NCI-H1694 (cell line): ENCODE measurements at places on chromosomes 1 and 21.

DNA sequence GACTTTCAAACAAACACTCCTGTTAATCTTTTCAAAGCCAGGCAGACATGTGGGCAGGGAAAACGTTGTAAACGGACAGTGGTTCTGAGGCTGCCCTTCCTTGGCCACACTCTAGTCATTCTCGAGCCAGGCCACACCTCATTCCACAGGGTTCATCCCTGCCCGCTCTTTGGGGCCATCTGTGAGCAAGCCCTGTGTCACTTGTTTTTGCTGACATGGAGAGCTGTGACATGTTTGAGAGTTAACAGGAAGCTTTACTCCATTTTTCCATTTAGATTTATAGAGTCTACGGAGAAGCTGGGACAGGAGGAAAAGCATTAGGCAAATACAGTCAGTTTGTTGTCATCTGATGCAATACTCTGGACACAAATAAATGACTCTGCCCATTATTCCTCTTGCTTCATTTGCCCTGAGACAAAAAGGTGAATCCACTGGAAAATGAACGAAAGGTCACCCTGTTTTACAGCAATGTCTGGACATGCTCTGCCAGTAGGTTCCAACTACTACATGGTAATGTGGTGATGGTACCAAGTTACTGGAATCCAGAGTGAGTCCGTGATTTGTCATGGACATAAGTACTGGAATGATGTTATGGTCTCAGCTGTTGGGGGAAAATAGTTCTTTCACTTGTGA is 126.9 kb downstream of the CLIC6 start:
- DNase-seq, result no peak

GRCh38 chr1:62977366-62977765 is 193.4 kb downstream of the ATG4C start:
- DNase-seq, result no peak

GRCh38 chr1:13823126-13823880 is 123.3 kb downstream of the PRDM2 start:
- no peak for DNase-seq

DNA sequence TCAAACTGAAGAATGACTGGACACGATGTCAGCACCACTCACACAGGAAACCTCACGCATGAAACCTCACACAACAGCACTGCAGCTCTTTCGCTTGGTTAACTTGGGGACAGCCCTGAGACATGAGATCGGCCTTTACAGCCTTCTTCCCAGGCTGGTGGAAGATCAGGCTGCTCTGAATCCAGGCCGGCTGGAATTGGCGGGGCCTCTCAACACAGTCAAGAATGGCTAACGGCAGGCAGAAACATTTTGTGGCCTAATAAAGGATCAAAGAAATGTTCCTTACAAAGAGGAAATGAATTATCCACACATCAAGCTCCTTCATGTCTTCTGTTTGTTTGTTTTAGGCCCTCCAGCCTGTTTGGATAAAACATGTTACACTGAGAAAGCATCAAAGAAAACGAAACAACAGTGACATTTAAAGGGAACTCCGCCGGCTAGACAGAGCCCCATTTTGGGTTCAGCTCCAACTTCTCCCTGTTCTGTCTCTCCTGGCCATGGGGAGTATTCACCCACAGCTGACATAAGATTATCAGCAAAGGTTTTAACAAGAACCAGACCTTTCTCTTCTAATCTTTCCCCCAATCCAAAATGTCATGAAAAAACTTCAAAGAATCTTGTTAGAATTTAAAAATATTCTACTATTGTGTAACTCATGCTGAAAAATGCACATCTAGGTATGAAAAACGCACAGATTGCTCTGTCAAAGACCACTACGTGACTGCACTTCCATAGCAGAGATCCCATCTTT is 131.2 kb downstream of the SLC45A1 start:
- no peak for DNase-seq

GRCh38 chr21:42475036-42475435 is 21.0 kb downstream of the RSPH1 start:
- no peak for DNase-seq

- no peak for DNase-seq
These were observed 303.6 kb upstream of the FAM78B start for GRCh38 chr1:166470441-166470840.

DNA sequence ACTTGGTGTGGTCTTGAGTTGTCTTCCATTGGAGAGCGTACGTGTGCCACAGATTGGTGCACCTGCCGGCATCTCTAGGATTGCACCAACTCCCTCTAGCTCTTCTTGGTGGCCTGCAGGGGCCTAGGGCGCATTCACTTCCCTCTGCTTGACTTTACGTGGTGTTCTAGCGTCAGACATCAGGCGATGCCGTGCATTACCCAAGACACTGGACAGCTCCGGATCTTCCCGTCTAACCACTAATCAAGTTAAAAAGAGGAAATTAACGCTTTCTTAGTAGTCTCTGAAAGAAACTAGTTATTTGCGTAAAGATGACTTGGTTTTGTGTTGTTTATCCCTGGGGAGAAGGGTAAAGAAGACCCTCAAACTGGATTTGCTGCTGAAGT is 510 bp upstream of the IL10RB start:
- DNase-seq, result no peak

DNA sequence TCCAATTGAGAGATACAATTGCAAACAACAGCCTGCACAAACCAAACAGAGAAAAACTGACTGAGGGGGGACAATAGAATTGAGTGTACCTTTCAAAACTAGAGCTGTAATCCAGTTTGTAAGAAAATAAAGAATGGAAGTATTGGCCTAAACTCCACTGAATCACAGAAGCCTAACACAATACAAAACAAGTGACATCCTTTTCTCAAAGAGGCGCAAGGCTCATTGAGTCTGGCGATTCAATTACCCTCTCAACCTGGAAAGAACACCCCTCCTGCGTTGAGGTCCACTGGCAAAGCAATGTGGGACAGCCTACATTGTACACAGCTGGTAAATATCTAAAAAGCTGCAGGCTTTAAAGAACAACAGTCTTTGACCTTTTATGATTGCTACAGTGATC is 182.6 kb downstream of the DPYD start:
- DNase-seq, result no peak

DNA sequence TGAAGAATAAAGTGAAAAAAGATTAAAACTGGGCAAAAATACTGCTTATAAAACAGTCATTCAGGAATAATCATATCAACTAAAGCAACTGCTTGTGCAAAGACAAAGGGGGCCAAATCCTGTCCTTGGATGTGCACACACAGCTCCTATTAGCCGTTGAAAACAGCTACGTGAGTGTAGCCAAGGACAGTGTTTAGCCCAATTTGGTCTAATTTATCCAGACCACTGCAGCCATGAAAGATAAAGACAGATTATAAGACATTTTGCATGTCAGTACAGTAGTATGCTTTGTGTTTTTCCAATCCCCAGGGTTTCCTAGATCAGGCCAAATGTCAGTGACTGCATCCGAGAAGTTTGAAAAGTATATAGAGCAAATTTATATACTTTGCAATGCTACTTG is 146.3 kb upstream of the PKN2 start:
- no peak for DNase-seq

- no peak for DNase-seq
These were observed 79.5 kb downstream of the TNFSF18 start for GRCh38 chr1:172971241-172971640.

GRCh38 chr1:56964349-56965017 is 1.3 kb downstream of the C8B start:
- DNase-seq, result no peak

- DNase-seq, result no peak
These were observed 10.8 kb upstream of the ENO1 start for GRCh38 chr1:8889103-8889846.

GRCh38 chr1:171841050-171841910 is at the start of gene DNM3:
TSS of gene DNM3 (plus strand) at chr1:171841498. CDS start at chr1:171841657, 159 bp downstream.
- DNase-seq, result peak; percentile 56

GRCh38 chr21:39176271-39176709 is 7.0 kb downstream of the PSMG1 start:
- no peak for DNase-seq

DNA sequence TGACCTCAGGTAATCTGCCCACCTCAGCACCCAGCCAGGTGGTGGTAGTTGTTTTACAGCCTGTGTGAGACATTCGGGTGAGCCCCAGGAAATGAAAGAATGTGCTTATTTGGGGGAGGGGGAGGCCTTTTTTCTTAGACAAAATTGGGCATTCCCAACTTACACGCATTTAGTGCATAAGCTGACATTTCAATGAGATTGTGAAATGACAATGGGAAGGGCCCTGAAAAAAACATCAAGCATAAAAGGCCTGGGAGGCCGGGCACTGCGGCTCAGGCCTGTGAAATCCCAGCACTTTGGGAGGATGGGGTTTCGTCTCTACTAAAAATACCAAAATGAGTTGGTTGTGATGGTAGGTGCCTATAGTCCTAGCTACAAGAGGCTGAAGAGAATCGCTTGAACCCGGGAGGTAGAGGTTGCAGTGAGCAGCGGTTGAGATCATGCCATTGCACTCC is 5.0 kb downstream of the GAS5 start:
- DNase-seq, result no peak

DNA sequence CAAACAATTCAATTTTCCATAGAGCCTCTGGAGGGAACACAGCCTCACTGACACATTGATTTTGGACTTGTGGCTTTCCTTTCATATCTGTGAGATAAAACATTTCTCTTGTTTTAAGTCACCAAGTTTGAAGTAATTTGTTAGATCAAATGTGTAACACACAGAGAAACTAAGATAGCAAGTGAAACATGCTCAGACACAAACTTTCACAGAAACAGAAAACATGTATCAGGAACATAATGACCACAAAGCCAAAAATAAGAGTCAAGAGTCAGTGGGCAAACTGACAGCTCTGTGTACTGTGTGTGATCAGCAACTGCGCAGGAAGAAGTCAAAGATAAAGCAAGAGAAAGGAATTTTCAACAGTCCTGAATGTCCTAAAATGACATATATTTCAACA is 1237.5 kb downstream of the AMY1C start:
- no peak for DNase-seq

DNA sequence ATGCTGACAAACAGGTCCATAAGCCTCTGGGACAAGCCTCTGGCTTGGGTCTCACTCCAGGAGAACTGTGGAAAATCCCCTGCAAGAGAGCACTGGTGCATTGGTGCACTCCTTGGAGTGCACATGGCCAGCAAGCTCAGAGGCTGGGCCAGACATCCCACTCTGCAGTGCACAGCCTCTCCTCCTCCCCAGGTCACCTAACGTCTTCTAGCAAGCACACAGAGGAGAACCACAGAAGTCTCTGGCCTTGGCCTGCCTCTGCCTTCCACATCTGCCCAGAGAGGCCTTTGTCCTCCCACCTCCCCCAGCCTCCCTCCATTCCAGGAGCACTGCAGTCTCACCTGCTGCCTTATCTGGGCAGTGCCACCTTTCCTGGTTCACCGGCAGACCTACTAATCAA is 4.2 kb downstream of the PGLYRP3 start:
- no peak for DNase-seq

GRCh38 chr1:51231120-51231519 is 5.0 kb upstream of the RNF11 start:
- DNase-seq, result no peak

DNA sequence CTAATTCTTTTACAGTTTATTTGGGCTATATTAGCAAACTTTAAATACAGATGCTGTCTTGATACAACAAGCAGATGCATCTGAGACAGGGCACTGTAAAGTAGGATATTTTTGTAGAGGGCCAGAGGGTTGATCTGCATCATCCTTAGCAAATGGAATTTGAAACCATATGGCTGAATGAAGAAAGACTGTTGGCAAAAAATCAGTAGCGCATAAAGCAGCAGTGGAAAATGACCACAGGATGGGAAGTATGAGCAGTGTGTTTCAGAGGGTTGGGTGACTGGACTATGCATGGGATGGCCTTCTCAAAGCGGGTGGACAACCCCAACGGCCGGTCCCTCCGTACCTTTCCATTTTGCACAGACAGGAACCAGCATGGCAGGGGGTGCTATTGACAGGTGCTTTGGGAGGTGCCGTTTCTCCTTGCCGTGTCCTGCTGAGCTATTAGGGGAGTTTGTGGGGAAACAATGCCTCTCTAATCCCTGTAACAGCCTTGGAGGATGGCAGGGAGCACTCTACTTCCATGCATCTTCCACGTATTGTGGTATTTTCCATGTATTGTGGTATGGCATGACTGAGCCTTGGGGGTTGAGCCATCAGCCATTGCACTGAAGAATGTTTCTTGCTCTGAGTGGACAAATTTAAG is 5.9 kb downstream of the LRRC8B start:
- DNase-seq, result no peak

- DNase-seq, result no peak
These were observed 46.7 kb upstream of the FBXO28 start for GRCh38 chr1:224067207-224067606.

GRCh38 chr21:45499201-45499750 is 43.0 kb downstream of the SLC19A1 start:
- DNase-seq, result no peak

GRCh38 chr21:40671716-40672115 is 175.2 kb downstream of the DSCAM start:
- no peak for DNase-seq

GRCh38 chr1:240776237-240776636 is 164.3 kb upstream of the GREM2 start:
- no peak for DNase-seq

- no peak for DNase-seq
These were observed 34.9 kb upstream of the TSNAX start for GRCh38 chr1:231493421-231494185.
